ENCODE measurements at places on chromosomes 2 and 18. TPM values are rescaled to one million over a fixed set of nuclear protein-coding genes. Genes with fewer than 3 reads are reported as not detected.

PROM2 gene
- total RNA-seq: 0.83 TPM

SCN7A gene
- 16.4 TPM for total RNA-seq

TTC31 gene
- total RNA-seq: 11.6 TPM

KCNIP3 gene
- 2.9 TPM for total RNA-seq

RAX gene
- total RNA-seq: not detected

GPC1 gene
- 371 TPM for total RNA-seq

EHBP1 gene
- 232 TPM for total RNA-seq

SIX3 gene
- not detected for total RNA-seq

DSG2 gene
- total RNA-seq: 0.73 TPM

HAAO gene
- 6.3 TPM for total RNA-seq

KHK gene
- 0.50 TPM for total RNA-seq

RFX8 gene
- 36.7 TPM for total RNA-seq

IL1RL2 gene
- 2.3 TPM for total RNA-seq

DIPK1C gene
- total RNA-seq: not detected

PLB1 gene
- 2.0 TPM for total RNA-seq

Data from smooth muscle cell of trachea (primary cell).